ENCODE measurements at places on chromosomes 2 and 18.

GRCh38 chr2:207796585-207797350, 27.1 kb upstream of the FZD5 start:
- DNase-seq, result peak; percentile 19

DNA sequence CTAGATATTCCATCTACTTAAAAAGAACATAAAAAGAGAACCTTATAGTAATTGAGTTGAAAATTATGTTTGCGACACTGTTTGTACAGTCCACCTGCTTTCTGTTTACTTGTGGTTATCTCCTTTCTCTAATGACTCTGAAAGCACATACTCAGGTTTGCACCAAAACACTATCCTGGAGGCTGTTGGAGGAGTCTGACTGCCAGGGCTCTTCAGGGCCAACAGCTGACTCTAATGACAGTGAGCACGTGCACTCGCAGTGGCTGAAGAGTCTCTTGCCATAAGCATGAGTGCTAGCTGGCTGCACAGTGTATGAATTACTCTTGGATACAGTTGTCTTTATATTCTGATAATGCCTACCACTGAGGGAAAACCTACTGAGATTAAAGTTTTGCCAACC, 16.7 kb upstream of the GLS start:
- DNase-seq, result no peak

DNA sequence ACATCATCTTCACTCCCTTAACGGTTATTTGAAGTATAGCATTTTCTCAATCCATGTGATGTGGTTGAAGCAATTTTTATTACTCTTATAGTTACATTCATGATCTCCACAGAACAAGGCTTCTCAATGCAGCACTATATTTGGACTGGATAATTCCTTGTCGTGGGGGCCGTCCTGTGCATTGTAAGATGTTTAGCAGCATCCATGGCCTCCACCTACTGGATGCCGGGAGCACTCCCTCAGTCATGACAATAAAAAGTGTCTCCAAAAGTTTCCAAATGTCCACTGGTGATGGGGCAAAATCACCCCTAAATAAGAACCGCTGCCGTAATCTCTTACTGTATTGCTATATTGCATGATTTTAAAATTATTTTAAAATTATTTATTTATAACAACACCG, 110.6 kb upstream of the DDX18 start:
- no peak for DNase-seq

GRCh38 chr2:20365249-20365817, 14.7 kb upstream of the PUM2 start:
- DNase-seq, result peak; percentile 10

GRCh38 chr2:68044099-68044498, 18.7 kb downstream of the C1D start:
- DNase-seq, result no peak

DNA sequence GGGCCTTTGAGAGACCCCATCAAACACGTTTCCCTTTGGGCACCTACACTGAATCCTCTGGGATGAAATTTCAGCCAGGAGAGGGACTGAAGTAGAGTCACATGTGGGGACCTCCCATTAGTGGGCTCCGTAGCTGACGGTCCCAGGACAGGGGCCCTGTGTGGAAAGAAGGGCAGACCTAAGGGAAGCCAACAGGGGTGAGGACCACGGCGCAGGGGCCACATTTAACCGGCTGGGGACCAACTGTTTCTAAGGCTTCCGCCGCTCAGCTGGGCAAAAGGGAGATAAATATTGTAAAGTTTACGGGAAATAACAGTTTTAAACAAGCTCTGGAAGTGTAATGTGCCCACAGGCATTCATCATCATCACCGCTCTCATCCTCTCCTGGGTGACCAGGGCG, 42.7 kb downstream of the RRM2 start:
- no peak for DNase-seq

DNA sequence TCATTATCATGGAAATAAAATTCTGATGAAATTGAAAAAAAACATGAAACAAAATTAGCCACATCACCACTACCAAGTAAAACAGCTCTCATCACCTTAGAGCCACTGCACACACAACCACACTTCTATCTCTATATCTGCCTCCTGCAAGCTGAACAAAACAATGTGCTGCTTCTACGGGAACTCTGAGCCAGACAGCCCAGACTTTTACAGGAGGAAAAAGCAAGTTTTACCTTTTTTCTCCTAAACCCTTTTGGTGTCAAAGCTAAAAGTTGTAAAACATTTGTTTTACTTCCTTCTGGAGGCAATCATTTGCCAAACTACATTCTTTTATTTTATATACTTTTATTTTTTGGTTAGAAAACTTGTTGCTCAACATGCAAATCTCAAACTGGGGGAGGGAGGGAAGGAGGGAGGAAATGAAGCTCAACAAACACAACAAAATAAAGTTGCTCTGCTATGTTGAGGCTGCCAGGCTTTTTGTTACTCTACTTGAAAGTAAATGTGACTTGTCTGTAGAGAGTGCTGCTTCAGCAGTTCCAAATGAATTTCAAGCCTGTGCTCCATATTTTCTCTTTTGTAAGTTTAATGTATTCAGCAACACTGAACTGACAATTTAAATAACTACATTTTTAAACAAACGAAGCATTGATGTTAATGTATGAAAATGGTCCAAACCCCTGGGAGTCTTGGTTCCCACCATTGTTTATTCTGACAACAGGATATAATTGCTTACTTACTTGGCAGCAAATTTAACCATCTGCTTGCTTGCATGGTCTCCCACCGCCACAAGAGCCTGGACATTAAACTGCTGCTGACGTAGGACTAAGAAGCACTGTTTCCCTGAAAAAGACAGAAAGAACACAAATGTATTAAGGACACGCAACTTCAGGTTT, 24.5 kb downstream of the DARS1 start:
- DNase-seq, result no peak

- DNase-seq, result no peak
These were observed 97.6 kb upstream of the TMEM178A start for GRCh38 chr2:39568116-39568515.

- DNase-seq, result no peak
These were observed 130.3 kb downstream of the NEDD4L start for GRCh38 chr18:58174285-58174684.

DNA sequence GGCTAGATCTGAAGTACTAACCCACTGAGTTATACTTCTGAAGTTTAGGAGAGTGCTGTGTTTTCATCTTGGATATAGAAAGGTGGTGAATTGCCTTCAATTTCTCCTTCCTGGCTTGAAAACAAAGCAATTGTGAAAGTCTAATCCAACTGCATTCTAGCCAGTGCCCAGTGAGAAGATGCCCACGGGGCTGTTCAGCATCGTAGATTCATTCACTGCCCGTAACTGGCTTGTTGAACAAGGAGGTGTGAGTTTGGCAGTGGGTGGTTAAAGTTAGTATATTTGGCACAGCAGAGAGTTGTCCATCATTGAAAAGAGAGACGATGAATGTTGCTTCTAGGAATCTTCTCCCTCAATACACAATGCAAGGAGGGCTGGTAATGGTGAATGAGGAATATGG, 82.3 kb upstream of the RND3 start:
- no peak for DNase-seq

GRCh38 chr2:145503511-145503910, 983.6 kb upstream of the ZEB2 start:
- DNase-seq, result no peak

- no peak for DNase-seq
These were observed 14.6 kb upstream of the ALPP start for GRCh38 chr2:232363784-232364615.

DNA sequence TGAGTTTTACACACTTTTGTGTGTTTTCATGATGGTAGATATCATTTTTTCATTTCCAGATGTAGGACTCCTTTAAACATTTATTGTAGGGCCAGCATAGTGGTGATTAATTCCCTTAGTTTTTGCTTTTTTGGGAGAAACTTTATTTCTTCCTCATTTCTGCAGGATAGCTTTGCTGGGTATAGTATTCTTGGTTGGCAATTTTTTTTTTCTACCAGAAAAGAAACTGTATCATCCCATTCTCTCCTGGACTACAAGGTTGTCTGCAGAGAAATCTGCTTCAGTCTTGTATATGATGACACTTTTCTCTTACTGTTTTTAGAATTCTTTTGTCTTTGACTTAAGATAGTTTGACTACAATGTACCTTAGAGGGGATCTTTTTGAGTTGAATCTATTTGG, 37.8 kb upstream of the RHOB start:
- DNase-seq, result no peak

GRCh38 chr2:170161516-170162270, 16.3 kb upstream of the MYO3B start:
- DNase-seq, result no peak

DNA sequence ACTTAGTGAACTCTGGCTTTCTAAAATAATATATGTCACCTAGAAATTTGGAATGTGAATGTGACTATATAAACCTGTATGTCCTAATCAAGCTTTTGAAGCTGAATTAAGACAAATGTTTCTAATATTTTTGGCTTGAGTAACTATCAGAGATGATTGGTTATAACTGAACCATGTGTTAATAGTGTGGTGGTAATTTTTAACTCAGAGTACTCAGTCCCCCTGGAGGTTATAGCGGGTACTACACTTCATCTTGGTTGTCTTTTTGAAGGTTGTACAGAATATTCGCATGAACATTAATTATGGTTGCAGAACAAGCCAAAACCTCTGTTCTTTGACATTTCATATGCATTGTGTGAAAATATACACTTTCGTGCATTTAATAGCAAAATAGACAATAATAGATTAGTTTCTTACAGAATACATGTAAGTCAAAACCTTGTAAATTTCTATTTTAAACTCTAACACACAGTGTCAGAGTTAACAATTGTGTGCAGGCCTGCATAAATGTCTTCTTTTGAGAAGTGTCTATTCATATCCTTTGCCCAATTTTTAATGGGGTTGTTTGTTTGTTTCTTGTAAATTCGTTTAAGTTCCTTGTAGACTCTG, 86.0 kb downstream of the OSBPL6 start:
- peak; percentile 24 for DNase-seq

- DNase-seq, result no peak
These were observed 611.7 kb downstream of the TSN start for GRCh38 chr2:122366969-122367645.

DNA sequence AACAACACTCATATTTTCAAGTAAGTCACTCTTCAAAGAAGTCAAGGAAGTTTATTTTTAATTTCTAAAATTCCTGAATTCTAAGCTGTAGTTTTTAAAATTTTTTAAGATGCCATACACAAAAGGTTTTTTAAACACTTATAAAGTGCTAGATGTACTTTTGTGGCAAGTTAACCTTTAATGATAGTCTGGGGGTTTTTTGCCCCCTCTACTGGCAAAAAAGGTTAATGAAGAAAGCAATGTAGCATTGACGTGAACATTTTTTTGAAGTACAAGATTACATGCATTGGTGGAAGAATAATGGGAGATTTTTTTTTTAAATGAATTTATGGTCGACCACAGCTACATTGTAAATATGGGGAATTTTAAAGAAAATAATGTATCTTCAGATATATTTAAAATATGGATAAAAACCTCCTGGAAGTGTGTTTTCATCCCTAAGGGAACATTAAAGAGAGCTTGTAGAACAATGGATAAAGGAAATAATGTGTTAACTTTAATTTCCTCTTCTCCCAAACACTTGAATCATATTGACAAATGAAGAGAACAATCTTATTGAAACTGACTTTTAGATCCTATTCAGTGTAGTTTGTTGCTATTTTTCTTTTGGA, 12.6 kb downstream of the ITPRID2 start:
- peak; percentile 26 for DNase-seq

DNA sequence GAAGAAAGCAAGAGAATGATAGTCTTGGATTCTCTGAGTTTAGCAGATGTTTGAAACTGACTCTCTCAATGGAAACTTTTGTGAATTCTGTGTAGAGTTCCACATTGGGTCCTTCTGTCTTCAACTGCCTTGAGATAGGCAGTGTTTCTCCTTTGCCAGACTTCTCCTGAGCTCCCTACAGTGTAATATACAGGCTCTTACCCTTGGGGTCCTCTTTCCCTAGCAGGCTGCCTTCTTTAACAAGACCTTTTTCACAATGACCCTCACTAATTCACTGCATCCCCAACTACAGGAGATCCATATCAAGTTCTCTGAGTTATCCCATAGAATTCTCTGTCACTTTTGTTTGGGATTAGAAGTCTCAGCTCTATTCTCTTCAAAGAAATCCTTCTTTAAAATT, 513.0 kb downstream of the XIRP2 start:
- no peak for DNase-seq

DNA sequence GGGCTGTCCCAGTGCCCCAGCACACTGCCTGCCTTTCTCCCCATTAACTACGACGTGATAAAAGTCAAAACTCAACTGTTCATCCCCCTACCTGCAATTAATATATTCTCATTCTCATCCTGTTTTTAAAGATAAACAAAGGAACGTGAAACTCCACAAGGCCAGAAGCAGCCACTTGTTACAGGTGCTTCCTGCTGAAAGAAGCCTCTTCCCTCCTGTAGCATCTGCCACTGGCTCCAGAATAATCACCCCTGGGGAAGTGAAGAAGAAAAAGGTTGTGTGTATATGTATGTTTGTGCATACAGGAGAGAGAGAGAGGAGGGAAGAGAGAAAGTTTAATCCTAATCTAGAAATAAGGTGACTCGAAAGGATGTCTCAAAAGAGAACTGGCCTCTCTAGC, 27.1 kb downstream of the KIAA2012 start:
- no peak for DNase-seq

GRCh38 chr2:151150331-151151320, 111.0 kb downstream of the RBM43 start:
- no peak for DNase-seq

GRCh38 chr2:162840598-162841246, 2.2 kb upstream of the KCNH7 start:
- DNase-seq, result peak; percentile 82

- DNase-seq, result no peak
These were observed 60.7 kb upstream of the ARHGAP15 start for GRCh38 chr2:143068509-143068908.

- DNase-seq, result no peak
These were observed 68.9 kb upstream of the CBLN2 start for GRCh38 chr18:72612894-72613533.

DNA sequence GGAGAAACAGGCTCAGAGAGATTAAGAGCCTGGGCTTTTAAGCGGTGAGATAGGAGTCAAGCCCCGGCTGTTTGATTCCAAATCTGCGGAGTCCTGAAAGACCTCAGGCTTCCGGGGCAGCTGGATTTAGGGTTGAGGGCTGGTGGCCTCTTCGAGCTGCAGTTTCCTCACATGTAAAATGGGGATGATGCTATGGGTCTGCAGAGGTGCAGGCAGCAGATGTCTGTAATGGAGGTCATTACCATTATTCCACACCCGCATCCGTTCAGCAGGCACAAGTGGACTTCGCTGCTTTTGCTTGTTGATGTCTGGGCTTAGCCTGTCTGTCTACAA, 175.6 kb upstream of the HS6ST1 start:
- DNase-seq, result no peak

DNA sequence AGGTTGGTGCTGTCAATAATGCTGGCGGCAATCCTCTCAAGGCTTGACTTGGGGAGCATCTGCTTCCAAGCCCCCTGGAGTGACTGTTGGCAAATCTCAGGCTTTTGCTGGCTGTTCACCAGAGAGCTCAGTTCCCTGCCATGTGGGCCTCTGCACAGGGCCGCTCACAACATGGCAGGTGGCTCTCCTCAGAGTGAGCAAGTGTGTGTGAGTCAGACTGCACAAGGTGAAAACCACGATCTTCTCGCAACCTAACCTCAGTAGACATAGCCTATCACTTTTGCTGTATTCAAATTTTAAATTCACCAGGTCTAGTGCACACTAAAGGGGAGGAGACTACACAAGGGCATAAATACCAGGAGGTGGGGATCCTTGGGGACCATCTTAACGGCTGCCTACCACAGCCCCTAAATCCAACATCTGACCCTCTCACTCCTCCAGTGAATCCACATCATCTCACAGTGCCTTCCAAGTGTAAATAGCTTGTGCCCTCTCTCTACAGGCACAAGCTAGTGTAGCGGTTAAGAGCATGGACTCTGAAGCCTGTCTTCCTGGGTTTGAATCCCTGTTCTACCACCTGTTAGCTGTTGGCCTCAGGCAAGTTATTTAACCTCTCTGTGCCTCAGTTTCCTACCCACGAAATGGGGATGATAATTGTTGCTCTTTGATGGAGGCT, 187.7 kb upstream of the CXCR4 start:
- no peak for DNase-seq
